ENCODE measurements at places on chromosomes 5 and 9. TPM values are rescaled to one million over a fixed set of nuclear protein-coding genes. Genes with fewer than 3 reads are reported as not detected.

GRCh38 chr9:95729669-95730368 lies 145.7 kb upstream of the ERCC6L2 start:
- no peak for ATAC-seq

GRCh38 chr9:128928624-128929023 lies 7.8 kb downstream of the PHYHD1 start:
- no peak for ATAC-seq

FOXD4L4 gene
- total RNA-seq: 0.52 TPM

- no peak for ATAC-seq
Measured at GRCh38 chr9:73167614-73168013, 15.9 kb downstream of the ANXA1 start.

BSPRY gene
- total RNA-seq: 37.6 TPM

GRCh38 chr5:159735036-159735435 lies 181.2 kb upstream of the ADRA1B start:
- ATAC-seq: no peak

- no peak for ATAC-seq
Measured at GRCh38 chr9:127136081-127136879, 13.8 kb upstream of the ANGPTL2 start.

TNFSF8 gene
- total RNA-seq: 0.20 TPM

LRRC70 gene
- 0.16 TPM for total RNA-seq
